ENCODE measurements at places on chromosomes 2 and 18.

DNA sequence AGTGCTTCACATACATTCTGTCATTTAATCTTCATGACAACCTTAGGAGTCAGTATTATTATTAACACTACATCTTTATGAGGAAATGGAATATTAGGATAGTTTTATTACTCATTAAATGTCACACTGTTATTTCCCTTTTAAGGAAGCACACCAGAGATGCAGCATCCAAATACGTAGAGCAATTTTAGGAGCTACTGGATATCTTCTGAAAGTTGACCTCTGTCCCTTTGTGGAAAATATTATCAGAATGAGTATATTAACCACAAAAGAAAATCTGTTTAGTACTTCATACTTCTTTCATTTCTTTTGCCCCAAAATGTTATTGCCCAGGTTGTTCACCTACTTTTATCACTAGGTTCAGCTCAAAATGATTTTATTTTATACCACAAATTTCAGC is 72.9 kb upstream of the APCDD1 start:
- DNase-seq = no peak

DNA sequence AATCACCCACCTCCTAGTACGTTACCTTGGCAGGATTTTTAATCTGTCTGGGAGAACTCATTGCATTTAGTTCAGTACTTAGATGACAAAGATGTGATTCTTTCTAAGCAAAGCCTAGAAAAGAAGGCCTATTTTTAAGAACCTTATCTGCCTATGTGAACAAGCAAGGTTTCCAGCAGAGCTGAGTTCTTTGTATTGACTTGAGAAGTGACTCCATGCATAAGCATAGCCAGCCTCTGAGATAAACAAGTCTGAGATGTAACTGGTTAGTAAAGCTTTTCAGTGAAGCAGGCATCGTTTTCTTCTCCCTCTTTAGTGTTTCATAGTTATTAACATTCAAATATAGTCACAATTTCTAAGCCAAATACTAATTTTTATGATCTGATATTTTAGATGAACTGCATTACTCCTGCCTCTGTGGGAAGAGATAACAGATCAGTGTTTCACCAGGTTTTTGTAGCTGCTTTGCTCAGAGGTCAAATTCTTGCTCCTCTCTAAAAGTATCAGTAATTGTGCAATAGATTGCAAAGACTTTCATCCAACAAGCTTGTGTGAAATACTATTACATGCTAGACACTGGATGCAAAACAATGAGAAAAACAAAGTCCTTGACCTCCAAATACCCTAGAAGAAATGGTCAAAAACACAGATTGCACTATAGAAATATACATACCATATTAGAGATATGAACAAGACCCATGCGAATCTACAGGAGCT is 107.8 kb downstream of the MBD2 start:
- DNase-seq = no peak

- DNase-seq = no peak
These were observed 9.8 kb downstream of the FBXO11 start for GRCh38 chr2:47896450-47896968.

- no peak for DNase-seq
These were observed 14.2 kb upstream of the NR4A2 start for GRCh38 chr2:156346731-156347130.

All from A172 (cell line).